Tibial nerve (tissue), 4 donors: ENCODE measurements at places on chromosomes 5 and 9. TPM values are rescaled to one million over a fixed set of nuclear protein-coding genes. Genes with fewer than 3 reads are reported as not detected.

DNA sequence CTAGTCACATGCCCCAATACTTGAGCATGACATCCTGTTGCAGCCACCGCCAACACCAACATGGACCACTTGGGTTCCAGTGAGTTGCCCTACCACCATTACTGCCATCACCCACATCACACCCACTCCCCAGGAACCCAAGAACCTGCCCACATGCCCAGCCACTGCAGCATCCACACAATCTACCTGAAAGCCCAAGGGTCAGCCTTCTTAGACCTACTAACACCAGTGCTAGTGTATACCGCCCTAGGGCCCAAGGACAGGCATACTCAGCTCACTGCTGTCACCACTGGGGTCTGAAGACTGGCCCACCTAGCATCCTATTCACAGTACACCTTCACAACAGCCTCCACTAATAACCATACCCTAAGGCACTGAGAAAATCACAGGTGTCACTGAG lies 82.0 kb downstream of the SYK start:
- no peak for DNase-seq

DNA sequence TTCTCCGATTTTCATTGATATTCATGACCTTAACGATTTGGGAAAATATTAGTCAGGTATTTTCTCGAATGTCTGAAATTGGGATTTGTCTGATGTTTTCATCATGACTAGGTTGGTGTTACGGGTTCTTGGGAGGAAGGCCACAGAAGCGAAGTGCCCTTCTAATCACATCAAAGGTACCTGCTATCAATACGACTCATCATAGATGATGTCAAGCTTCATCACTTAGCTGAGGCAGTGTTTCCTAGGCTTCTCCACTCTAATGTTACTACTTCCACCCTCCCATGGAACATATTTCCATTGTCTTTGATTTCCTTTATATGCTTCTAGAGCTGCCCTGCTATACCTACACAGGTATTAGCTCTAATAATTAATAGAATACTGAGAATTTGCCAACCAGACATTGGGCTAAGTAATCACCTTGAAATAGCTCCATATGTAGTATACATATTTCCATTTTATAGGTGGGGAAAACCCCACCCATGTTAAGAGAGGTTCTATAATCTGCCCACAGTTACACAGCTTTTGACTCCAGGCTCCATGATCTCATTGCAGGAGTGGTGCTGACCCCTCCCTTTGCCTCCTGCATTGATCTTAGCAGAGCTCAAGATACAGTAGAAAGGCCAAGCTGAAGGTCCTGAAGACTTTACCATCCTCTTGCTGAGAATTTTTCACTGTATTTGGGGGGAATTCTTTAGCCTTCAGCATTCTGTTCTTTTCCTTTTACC lies 238.6 kb upstream of the ADAMTSL1 start:
- DNase-seq: no peak

DNA sequence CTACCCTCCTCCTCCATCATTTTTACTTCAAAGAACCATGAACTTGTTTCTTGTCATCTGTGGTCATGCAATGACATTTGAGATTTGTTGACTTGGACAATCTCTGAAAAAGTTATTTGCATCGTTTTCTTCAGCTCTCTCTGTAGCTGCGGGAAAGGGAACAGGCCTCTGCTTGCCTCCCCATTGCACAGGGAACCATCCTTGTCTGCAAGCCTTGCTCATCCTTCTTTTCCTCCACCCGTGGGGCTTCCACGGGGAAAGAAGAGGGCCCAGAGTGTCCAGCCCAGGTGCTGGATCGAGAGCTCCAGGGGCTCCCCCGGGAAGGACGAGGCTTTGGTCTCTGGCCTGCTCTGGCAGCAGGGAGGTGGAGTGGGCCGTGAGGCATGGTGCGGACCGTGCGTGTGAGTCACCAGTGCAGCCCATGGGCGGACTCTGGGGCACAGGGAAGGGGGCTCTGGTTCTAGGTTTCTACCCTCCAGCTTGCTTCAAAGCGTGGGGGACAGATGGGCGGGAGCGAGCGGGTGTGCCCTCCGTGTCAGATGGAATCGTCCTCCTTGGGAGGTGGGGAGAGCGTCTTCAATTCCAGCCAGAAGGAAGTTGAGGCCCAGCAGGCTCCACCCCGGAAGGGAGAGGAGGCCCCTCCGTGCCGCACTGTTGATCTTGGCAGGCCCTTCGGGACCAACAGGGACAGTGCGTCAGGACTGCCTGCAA lies 6.0 kb upstream of the IRX4 start:
- no peak for DNase-seq

DNA sequence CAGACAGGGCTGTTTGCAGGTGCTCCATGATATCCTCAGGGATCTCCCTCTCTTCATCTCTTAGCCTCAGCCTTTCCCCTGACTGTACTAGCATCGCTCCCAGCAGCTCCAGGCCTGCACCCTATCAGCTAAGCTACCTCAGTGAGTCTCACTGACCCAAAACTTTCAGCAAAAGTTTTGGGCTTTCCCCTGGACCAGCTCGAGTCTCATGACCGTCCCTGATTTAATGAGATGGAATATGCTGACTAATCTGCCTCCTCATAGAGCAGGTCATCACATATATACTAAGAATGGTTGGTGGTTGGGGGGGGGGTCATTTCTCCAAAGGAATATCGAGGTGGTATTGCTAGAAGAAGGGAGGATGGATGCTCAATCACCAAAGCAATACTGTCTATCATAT lies 151.5 kb downstream of the NR3C1 start:
- DNase-seq: no peak

DNA sequence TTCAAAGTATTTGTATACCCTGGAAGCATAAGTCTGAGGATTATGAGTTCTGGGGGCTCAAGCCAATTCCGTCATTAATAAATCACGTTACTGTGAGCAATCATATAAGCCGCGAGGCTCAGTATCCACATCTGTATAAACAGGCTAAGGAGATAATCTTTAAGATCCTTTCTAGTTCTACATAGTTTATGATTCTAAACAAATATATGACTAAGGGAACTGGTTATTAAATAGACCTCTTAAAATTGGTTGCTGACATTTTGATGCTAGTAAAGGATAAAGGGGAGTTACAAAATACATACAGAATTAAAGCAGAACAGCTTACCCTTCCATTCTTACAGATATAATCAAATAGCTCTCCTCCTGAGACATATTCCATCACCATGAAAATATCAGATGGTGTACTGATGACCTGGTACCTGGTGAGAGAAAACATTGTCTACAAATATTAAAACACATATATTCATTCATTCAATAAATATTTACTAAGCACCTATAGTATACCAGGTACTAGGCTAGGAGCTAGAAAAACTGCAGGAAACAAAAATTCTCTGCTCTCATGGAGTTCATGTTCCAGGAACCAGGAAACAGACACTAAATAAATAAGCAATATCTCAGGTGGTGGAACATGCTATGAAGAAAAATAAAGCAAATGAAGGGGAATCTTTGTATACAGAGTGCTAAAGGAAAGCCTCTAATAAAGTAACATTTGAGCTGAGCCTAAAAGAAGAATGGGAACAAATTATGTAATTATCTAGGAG lies 19.5 kb upstream of the TTC33 start:
- no peak for DNase-seq

- DNase-seq: no peak
Measured at GRCh38 chr9:135007601-135008000, 79.9 kb upstream of the OLFM1 start.

DNA sequence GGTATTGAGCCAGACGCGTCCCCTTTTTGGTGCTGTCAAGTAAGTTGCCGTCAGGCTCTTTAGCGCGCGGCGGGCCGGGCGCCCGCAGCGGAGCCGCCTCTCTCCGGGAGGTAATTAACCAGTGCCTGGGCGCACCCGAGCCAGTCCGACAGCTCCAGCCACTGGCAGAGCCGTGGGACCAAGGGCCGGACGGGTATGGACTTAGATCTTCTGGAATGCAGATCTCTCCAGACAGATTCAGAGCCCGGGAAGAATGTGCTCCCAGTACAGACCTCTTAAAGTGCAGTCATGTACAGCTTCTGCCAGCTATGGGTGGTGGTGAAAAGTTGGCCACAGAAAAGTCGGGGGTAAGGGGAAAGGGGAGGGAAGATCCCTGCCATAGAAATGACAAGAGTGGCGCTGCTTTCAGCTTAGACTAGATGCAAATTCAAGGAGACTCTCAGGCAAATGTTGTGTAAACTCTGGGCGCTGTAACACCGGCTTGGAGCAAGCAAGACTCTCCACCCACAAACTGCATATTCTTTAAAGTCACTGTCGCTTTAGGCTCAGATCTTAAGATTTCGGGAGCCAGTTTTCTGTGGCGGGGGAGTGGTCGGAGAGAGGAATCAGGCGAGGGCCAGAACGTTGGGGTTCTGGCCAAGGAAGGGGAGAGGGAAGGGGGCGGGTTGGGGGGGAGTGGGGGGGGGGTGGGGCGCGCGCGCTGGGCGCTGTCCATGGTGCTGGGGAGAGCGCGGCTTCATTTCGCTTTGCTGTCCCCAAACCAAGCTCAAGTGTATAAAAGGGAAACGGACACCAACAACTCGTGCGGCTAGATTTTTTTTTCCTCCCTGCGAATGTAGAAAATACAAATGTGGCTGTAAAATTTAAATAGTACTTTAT lies 29.2 kb downstream of the NR2F1 start:
- DNase-seq: no peak

DNA sequence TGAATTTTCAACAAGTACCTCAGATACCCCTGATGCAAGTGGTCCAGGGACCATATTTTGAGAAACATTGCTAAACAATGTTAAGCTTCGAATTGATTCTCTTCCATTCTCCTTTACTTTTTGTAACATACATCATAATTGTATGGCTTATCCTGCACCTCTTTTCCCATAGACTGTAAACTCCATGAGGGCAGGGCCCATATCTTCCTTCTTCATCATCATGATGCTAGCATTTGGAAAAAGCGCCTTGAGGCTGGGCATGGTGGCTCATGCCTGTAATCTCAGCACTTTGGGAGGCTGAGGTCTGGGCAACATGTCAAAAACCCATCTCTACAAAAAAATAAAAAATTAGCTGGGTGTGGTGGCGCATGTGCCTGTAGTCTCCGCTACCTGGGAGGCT lies 14.5 kb upstream of the DELE1 start:
- no peak for DNase-seq

GRCh38 chr5:78213799-78214198 lies 80.7 kb downstream of the AP3B1 start:
- DNase-seq: no peak

DNA sequence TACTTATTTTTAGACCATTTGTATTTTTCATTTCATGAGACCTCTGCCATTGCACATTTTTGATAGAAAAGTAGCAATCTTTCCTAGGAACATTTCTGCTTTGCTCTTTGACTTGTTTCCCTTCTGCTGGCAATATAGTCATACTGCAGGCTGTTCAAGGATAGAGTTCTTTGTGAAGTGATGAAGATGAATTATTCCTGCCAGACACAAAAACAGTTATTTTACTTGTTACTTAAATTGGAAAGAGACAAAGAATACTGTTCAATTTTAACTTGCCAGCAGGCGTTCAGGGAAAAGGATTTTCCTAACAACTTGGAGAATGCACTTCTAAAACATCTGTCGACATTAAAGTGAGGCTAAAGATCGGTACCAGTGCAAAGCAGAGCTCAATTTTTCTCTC lies 251.7 kb upstream of the ACTBL2 start:
- no peak for DNase-seq

GRCh38 chr5:168676501-168676900 lies 97.3 kb upstream of the PANK3 start:
- DNase-seq: no peak

DNA sequence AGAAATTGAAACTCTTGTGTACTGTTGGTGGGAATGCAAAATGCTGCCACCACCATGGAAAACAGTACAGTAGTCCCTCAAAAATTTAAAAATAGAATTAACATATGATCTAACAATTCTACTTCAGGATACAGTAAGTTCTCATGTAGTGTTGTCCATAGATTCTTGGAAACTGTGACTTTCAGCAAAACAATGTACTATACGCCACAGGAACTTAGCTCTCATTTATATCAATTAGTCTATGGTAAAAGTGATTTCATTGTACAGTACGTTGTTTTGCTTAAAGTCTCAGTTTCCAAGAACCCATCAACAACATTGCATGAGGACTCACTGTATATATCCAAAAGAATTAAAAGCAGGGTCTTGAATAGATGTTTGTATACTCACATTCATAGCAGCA lies 233.5 kb upstream of the GAS1 start:
- DNase-seq: no peak

GRCh38 chr9:31590091-31590490 lies 794.4 kb upstream of the ACO1 start:
- no peak for DNase-seq

DNA sequence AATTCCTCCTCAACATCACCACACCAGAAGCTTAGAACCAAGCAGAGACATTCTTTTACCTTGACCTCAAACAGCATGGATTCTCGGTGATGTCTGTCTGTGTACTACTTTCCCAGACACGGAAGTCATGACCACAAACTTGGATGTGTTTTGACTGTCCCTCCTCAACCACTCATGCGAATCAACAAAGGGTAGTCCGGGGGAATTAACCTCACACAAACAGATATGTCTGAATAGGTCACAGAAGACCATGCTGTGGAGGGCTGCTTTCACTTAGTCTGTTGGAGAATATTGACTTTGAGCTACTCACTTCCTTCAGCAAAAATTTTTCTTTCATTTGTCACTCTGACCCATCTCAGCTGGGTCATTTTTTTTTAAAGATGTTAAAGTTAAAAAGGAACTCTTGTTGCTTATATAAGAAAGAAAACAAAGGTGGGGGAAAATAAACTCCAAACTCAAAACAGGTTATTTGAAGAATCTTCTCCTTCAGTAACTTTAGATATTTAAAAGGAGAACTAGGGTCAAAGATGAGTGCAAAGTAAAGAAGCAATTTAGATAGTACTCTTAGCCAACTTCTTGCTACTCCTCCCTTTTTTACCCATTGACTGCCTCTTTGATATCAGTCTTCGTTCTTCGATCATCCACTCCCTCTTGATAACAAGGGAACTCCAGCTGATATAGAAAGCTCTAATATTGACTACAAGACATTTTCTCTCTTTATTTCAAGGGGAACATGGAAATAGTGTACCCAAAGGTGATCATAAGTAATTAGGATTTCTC lies 343.4 kb upstream of the CDH6 start:
- no peak for DNase-seq

- no peak for DNase-seq
Measured at GRCh38 chr9:78848061-78848460, 551.1 kb downstream of the PSAT1 start.

DNA sequence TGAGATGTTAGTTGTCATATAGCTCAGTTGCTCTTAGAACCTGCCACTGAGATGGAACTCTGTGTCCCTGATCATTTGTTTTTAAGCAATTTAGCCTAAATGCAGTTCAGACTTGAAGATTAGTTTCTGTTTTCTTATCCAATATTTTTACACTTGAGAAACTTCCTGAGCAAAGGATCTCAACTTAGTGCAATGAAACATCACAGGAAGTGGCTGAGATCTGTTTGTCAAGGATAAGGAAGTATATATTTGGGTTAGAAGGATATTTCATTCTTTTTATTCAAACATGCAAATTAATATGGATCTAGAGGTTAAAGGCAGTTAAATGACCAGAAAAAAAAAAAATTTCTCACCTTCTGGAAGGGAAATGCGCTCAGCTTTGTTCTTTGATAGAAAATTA lies 19.7 kb upstream of the F2R start:
- DNase-seq: no peak

STKLD1 gene
- total RNA-seq: 1.0 TPM

SHOC1 gene
- total RNA-seq: not detected

TCF7 gene
- total RNA-seq: 6.1 TPM

MTMR12 gene
- 40.0 TPM for total RNA-seq

SV2C gene
- total RNA-seq: 1.5 TPM

SPDL1 gene
- 8.1 TPM for total RNA-seq

PCDHA1 gene
- total RNA-seq: not detected

EGFL7 gene
- 229 TPM for total RNA-seq
